ENCODE measurements at places on chromosomes 3 and 15.

DNA sequence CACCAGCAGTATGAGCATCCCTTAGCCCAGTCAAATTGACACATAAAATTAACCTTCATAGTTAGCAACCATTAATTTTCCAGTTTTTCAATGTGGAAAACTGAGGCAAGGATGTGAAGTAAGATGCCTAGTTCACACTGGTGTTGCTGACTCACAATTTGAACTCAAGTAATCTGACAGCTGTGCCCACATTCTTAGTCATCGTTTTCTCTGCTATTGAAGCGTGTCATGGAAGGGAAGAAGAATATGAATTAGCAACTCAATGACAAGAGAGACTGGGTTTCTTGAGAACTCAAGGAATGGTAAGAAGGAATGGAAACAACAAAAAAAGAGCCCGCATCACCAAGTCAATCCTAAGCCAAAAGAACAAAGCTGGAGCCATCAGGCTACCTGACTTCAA is 261.4 kb downstream of the EPHA3 start:
- DNase-seq: no peak

DNA sequence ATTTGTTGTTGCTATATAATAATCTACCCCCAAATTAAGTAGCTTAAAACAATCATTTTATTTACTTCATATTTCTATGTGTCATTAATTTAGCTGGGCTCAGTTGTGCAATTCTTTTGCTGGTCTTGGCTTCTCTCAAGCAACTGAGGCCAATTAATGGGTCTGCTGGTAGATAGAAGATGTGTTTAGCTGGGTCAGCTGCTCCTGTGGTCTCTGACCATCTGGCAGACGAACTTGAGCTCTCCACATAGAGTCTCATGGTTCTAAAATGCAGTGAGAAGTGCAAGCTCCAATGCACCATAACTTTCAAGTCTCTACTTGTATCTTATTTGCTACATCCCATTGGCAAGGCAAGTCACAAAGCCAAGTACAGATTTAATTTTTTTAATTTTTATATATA is 515.6 kb downstream of the ZIC1 start:
- DNase-seq: no peak

DNA sequence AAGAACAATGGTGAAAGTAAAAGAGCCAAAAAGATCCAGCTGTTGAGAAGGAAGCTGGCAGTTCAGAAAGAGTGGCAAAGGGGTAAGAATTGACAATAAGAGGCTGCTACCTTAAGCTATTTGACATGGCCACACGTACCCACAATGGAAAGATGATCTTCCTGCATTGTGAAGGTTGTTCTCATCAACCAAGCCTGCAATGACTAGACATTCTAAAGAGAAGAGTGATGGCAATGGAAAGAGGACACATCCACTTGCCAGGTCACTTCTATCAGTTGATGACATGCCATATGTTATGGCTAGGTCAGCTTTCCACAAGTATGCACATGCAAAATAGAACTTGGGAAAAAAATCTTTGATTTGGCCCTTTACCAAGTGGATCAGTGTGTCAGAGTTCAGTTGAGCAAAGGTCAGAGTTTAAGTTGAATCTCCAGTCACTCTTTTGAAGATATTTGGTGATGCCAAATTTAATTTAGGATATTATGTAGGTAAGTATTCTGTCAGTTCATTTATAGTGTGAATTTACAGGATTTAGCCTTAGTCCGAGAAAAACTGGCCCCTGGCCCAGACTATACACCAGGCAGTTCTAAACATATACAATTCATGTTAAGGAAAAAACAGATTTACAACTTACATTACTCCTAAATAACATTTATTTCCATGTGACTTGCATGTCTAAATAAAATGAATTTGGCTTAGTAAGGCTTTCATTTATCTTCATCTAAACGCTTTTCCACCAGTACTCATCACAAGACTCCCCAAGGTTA is 104.9 kb upstream of the FLNB start:
- DNase-seq: no peak

- DNase-seq: no peak
Observed at GRCh38 chr15:52288051-52288942, 7.3 kb downstream of the MYO5C start.

GRCh38 chr3:191290311-191291025 is 38.7 kb upstream of the CCDC50 start:
- DNase-seq: no peak

GRCh38 chr3:32399030-32399620 is 7.5 kb downstream of the CMTM7 start:
- no peak for DNase-seq

DNA sequence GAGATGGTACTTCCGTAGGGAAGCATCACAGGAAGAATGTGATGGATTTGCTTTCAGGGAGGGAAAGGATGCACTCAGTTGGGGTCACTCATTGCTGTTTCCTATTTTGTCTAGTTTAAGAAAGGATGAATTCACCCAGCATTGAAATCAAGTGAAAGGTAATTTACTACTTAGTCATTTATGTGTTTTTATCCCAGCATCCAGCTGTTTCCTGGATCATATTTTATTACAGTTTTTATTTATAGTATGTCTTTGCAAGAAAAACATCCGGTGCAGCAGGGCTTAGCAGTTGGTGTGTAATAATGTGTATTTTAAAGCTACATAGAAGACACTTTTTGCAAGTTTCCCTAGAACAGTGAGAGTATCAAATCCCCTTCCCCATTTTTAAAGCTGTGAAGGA is 37.4 kb upstream of the GOLGA8B start:
- DNase-seq: no peak

GRCh38 chr15:77783636-77784035 is 150.9 kb upstream of the LINGO1 start:
- no peak for DNase-seq

DNA sequence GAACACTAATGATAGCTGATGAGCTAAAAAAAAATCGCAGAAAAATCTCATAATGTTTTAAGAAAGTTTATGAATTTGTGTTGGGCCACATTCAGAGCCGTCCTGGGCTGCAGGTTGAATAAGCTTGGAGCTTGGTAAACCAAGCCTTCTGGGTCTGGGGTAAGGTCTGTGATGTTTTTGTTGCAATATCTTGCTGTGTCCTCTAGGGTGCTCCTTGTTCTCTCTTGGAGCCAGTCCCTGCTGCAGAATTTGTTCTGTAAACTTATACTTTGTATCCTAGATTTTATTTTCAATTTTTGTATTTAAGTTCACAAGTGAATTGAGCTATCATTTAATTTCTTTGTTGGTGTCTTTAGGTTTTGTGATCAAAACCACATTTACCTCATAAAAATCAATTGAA is 143.7 kb downstream of the NR1D2 start:
- no peak for DNase-seq

DNA sequence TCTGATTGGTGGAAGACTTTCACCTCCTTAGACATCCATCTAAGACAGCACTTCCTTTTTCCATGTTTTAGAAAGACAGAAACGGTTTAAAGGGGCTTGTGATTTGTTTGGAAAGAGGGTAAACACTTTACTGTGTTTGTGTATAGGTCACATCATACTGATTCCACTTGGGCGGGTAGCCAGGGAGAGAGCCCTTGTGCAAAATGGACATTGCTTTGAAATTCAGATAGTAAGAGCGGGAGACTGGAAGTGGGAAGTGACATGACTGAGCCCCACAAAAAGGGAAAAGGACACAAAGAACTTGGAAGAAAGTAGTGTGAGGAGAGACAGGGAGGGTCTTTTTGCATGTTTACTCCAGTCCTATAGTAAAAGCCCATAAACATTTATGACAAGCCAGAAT is 195.6 kb upstream of the CNTN4 start:
- no peak for DNase-seq

DNA sequence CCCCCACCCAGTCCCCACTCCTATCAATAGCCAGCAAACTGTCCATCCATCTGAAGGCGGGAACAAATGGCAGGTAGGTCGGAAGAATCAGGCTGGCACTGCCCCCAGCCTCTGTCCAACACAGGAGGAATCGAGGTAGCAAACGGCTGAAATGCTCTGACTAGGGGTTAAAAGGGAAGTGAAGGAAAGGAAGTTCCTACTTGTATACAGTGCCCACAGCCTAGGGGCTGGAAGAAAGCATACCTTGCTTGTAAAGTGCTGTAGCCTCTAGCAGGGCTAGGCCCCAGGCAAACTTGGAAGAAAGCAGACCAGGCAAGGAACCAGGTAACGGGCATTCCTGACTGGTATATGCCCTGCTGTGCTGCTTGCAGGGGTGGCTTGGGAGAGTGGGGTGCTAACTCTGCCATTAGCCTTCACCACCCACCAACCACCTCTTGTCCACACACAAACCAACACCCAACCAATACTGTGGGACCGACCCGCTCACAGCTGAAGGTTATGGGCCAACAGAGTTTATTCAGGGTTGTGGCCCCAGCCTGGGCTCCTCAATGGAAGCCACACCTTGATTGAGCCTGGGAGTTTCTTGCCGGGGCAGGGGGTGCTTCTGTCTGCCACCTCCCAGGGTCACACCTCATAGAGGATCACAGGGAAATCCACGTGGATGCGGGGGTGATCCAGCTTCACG is 2.4 kb downstream of the TUSC2 start:
- no peak for DNase-seq

GRCh38 chr3:111812701-111813100 is 46.4 kb upstream of the PHLDB2 start:
- no peak for DNase-seq

DNA sequence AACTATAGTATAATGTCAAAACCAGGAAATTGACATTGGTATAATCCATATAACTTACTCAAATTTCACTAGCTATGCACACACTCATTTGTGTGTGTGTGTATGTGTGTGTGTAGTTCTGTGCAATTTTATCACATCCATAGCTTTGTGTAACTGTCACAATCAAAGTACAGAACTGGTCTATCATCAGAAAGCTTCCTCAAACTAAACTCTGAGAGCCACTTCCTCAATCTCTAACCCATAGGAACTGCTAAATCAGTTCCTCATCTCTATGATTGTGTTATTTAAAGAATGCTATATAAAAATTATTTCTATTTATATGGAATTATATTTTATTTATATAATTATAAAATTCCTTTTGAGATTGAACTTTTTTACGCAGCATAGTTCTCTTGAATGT is 18.1 kb downstream of the LNP1 start:
- no peak for DNase-seq

GRCh38 chr15:81502439-81502838 is 128.4 kb upstream of the TMC3 start:
- DNase-seq: no peak

GRCh38 chr15:70113304-70113700 is 15.6 kb upstream of the TLE3 start:
- peak; percentile 24 for DNase-seq

- DNase-seq: no peak
Observed at GRCh38 chr15:69763831-69764230, 311.2 kb downstream of the RPLP1 start.

DNA sequence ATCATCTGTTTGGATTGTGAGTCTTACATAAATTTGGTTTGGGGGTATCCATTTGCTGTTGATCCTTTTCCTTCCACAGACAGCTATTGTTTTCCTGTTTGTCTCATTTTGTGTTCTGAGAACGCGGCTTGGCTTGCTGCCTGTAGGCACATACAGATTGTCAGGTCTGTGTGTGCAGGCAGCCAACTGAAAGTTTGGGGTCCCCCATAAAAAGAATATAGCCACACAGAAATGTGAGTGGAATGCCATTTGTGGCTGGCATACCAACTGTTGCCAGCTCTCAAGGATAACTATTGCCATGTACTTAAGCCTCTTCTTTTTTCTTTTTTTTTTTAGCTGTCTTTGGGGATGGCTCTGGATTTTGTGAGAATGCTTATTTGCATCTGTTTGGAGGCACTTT is 1308.0 kb downstream of the ROBO1 start:
- DNase-seq: no peak

DNA sequence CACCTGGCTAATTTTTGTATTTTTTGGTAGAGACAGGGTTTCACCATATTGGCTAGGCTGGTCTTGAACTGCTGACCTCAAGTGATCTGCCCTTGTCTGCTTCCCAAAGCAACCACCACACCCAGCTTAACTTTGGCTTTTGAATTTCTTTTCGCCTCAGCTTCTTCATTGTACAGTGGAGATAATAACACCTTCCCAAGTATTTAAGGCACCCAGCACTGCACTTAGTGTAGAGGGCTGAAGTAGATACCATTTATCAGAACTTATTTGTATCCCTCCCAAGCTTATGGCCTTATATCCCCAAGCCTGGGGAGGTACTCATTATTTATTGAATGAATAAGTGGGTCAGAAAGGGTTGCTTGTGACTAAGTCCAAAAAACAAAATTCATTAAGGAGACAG is 2.3 kb downstream of the SQOR start:
- DNase-seq: no peak

DNA sequence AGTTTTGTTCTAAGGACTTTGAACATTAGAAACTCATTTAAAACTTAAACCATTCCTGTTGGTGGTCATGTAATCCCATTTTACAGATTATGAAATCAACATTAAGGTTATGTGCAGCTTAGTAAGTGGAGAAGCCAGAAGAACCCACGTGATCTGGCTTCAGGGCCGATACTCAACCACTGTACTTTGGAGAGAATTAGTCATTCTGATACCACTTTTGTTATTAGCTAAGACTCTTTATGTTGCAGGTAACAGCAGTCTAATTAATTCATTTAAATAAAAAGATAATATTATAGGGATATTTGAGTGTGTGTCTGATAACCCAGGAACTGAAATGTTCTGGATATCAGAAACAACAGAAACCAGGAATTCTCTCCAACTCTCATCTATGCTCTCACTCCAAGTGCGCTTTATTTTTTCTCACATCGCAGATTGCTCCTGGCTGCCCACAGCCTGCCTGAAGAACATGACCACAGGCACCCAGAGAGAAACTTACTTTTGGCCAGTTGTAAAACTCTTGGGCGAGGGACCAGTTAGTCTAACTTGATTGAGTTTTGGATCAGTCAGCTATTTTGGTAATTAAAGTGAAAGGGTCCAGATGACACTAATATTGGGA is 25.2 kb downstream of the UBE2E1 start:
- no peak for DNase-seq

DNA sequence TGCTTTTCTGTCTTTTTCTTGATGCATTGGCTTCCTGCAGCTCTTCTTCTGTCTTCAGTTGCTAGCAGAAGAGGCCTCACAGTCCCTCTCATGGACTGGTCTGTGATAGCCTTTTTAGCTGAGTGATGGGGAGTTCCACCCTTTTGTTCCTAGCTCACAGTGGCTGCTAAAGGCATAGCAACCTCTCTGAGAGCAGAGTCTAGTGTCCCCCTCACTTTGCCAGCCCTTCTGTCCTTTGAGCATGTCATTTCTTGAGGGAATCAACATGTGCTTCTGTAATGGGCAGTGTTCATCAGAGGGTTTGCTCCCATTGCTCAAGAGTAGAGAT is 44.4 kb downstream of the GAP43 start:
- DNase-seq: no peak

- peak; percentile 55 for DNase-seq
Observed at GRCh38 chr15:97234851-97235610, 725.5 kb upstream of the ARRDC4 start.

DNA sequence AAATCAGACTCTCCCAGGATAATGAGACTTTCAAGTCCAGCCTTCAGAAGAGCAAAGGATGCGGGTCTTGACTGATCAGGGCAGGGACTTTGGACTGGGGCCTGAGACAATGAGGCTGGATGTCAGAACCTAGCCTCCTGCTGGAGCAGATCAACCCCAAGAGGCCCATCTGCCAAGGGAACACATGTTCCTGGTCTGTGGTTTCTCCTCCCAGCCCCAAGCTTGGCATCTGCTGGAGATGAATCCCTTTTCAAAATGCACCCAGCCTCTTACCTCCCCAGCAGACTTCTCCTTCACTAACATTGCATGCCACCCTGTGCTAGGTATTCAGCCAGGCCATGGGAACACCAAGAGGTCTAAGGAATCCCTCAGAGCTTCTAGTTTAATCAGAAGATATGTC is 43.7 kb upstream of the MFGE8 start:
- DNase-seq: no peak

GRCh38 chr3:72836923-72837322 is 11.3 kb downstream of the SHQ1 start:
- DNase-seq: peak; percentile 89

GRCh38 chr3:130932979-130933378 is 39.1 kb downstream of the ATP2C1 start:
- DNase-seq: no peak
